ENCODE measurements at places on chromosomes 1 and 21. TPM values are rescaled to one million over a fixed set of nuclear protein-coding genes. Genes with fewer than 3 reads are reported as not detected.

DNA sequence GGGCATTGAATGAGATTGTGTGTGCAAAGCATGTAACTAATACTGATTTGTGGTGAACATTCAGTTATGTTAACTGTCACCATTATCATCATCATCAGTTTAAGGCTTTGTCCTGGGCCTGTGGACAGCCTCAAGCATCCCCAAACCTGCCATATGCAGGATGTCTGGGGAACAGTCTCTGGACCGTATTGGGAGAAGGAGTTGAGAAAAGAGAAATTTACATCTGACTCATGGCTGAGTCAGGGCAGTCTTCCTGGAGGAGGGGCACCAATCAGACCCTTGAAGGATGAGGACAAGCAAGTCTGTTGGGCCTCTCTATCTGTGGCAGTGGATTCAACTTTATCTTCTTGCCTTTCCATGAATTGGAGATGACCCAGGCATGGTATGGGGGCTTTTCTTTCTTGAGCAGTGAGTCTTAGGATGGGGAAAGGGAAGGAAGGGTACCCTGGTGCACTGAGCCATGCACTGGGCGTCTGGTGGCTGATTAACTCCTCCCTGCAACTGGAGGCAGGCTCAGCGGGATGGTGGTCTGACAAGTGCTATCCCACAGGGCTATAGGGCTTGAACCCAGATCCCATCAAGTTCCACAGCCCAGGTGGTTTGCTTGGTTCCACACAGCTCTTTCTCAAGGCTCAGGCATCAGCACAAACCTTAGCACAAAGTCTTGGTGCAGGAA lies 2.9 kb downstream of the PADI3 start:
- no peak for DNase-seq

DNA sequence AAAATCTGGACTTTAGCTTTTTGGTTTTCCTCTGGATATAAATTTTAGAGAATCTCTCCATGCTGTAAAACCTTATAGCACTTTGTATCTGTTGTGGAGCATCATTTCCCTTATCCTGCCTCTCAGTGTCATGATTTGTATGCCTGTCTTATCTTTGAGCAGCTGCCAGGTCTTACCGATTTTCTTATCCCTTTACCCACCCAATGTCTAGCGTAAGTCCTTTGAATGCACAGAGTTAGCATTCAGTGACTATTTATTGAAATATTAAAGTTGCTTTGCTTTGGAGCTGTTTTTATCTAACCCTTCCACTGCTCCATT lies 37.3 kb downstream of the CDC7 start:
- DNase-seq = no peak

DNA sequence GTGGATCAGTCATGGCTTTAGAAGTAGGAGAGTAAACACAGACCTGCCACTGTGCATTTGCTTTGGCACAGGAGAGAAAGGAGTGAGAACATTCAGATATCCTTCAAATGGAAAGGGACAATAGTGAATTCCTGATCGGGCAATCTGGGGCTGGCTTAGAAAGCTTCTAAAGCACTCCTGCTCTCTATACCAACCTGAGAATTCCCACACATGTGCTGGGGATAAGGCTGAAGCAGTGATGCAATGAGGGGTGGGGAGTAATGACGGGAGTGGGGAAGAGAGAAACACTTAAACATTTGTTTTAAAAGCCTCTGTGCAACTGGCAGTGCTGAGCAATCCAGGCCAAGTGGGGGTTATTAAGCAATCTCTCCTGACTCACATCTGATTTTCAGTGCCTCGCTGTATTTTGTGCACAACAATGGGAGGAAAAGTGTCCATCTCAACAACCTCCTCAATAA lies 108.8 kb downstream of the KIAA0319L start:
- DNase-seq = no peak

DNA sequence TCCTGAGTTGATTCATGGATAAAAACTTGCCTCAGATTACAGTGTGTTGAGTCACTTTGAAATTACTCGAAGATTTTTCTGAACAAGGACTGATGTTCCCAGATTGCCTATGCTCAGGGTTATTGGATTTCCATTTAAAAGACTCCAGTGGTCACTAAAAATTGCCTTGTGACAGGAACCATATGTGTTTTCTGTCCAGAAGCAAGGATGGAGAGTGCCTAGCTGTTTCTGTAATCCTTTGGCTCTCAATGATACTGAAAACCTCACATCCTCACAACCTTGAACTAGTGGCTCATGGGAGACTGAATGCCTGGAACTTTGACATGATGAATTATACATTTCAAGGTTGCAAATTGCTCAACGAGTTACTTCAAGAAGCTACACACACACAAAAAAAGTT lies 1271.8 kb downstream of the BRINP3 start:
- no peak for DNase-seq

DNA sequence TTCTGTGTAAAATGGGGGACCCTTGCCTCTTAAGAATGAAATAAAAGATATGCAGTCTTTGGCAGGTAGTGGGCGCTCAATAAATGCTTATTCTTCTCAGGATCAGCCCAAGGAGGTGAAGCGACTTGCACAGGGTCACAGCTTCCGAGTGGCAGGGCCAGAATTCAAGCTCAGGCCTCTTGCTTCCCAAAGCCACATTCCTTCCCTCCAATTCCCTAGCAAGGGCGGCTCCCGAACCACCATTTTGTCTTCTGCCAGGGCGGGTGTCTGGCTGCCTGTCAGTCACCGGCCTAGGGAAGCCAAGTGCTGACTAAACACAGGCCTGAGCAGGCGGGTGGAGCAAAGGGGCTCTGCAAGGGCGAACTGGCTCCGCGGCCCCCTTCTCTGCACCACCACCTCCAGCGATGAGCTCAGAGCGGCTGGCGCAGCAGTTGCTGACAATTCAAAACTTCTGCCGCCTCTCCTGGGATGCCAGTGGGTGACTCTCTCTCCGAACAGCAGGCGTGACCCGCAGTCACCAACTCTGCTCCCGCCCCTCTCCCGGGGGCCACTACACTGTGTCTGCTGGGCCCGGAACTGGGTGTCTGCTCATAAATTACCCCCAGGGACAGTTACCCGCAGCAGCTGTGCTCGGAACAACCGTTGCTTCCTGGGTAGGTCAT lies 10.8 kb downstream of the GPR3 start:
- no peak for DNase-seq

The STUM gene
- total RNA-seq = 0.80 TPM

DNA sequence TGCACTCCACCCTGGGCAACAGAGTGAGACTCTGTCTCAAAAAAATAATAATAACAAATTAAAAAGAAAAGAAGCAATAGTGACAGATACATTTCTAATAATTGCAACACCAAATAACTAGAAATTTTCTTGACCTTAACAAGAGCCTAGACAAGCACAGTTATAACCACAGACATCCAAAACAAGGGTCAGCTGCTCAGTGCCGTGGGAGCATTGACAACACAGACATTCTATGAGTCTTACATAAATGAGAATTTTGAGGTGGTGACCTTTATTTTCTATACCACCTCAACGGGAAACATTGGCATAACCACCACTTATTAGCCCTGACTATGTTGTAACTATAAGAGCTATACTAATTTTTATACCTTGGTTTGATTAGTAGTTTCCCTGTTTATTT lies 156.1 kb downstream of the NR5A2 start:
- no peak for DNase-seq

GRCh38 chr1:65200411-65200810 lies 52.4 kb downstream of the AK4 start:
- no peak for DNase-seq

DNA sequence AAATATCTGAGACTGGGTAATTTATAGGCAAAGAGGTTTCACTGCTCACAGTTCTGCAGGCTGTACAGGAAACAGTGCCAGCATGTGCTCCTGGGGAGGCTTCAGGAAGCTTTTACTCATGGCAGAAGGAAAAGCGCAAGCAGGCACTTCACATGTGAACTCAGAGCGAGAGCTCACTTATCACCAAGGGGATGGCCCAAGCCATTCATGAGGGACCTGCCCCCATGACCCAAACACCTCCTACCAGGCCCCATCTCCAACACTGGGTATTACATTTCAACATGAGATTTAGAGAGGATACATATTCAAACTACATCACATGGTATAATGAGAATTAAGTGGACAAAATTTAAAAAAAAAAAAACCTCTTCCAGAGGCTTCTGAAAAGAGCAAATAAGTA lies 13.7 kb downstream of the WASF2 start:
- DNase-seq = no peak

The CFAP57 gene
- 0.42 TPM for total RNA-seq

GRCh38 chr1:244339073-244339692 lies 112.5 kb downstream of the ADSS2 start:
- no peak for DNase-seq

GRCh38 chr1:58844176-58844575 lies 60.3 kb upstream of the JUN start:
- DNase-seq = no peak

DNA sequence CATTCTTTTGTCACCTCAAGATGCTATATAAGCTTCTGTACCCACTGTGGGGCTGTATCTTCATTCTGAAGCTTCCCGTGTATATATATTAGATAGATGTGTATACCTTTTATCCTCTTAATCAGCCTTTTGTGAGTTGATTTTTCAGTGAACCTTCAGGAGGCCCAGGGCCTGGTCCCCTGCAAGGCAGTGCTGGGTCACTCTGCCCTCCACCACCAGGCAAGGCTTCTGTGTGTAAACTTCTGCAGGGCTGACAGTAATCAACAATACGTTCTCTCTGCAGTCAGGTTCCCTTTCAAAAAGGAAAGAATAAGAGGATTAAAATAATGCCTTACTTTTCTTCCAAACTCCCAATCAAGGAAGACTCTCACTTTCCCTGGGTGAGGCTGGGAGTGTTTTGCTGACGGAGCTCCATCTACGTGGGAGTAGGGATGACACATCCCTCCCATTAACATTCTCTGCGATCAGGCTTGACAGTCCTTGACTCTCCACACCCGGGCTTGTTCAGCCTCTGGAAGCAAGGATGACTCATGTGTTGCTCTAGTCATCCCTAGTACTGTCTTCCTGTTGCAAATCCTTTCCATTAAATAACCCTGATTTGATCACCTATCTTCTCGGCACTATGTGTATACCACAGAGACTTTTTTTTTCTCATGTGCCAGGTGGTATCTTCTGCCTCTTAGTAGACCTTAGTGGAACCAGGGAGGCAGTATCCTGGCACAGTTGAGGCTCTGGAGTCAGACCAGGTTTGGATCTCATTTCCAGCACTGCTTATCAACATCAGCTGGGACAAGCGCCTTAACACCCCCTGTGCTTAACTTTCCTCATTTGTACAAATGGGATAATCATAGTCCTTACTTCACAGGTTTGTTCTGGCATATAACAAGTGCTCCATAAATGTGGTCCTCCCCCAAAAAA lies 70.3 kb upstream of the KCNK1 start:
- no peak for DNase-seq

The DCDC2B gene
- not detected for total RNA-seq

GRCh38 chr1:167263819-167264464 lies 43.3 kb downstream of the POU2F1 start:
- DNase-seq = no peak

DNA sequence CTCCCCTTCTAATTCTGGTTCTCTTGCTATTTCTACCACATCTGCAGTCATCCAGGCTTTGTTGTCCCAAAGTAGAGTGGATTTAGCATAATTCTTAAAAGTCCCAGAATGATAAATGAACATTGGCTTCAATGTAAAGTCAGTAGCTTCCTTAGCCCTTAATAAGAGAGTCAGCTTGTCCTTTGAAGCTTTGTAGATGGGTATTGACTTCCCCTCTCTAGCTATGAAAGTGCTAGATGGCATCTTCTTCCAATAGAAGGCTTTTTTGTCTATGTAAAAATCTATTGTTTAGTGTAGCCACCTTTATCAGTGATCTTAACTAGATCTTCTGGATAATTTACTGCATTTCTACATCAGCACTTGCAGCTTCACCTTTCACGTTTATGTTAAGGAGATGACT lies 181.4 kb upstream of the B3GALT2 start:
- no peak for DNase-seq

DNA sequence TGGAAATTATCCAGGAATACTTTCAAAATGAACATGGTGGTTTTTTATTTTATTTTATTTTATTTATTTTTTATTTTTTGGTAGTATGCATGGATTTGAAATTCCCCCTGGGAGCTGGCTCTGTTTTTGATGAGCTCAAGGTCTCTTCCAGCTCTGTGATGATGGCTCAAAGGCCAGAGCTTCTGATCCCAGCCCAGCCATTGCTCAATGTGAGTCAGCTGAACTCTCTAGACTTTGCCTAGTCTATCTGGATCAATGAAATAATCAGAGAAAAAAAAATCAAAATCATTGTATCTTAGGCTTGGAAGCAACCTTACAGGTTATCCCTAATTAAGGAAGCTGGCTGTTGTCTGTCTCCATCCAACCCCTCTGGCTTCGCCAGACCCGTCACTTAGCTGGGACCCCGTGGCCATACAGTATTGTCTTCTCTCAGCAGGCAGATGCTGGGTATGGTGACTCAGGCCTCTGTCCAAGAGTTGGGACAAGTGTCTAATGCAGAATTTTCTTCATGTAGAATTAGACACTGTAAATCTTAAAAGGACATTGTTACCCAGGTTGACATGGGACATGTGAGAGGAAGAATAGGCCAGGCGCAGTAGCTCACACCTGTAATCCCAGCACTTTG lies 90.2 kb upstream of the LPGAT1 start:
- DNase-seq = no peak

- DNase-seq = no peak
Measured at GRCh38 chr1:56339786-56340465, 239.4 kb downstream of the PLPP3 start.

DNA sequence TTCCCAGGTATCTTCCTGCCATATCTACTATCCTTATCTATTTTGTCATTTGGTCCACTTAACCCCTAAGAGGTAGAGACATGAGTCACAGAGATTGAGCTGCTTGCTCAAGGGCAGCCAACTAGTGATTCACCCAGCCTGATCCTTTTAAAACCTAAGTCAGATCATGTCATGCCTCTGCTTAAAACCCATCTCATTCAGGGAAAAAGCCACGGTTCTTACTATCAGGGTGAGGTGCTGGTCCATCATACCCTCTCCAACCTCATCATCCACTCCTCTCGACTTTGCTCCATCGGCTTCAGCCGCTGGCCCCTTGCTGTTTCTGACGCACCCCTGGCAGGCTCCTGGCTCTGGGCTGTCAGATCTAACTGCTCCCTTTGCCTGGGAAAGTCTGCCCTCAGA lies 14.4 kb upstream of the PPP1R15B start:
- no peak for DNase-seq

DNA sequence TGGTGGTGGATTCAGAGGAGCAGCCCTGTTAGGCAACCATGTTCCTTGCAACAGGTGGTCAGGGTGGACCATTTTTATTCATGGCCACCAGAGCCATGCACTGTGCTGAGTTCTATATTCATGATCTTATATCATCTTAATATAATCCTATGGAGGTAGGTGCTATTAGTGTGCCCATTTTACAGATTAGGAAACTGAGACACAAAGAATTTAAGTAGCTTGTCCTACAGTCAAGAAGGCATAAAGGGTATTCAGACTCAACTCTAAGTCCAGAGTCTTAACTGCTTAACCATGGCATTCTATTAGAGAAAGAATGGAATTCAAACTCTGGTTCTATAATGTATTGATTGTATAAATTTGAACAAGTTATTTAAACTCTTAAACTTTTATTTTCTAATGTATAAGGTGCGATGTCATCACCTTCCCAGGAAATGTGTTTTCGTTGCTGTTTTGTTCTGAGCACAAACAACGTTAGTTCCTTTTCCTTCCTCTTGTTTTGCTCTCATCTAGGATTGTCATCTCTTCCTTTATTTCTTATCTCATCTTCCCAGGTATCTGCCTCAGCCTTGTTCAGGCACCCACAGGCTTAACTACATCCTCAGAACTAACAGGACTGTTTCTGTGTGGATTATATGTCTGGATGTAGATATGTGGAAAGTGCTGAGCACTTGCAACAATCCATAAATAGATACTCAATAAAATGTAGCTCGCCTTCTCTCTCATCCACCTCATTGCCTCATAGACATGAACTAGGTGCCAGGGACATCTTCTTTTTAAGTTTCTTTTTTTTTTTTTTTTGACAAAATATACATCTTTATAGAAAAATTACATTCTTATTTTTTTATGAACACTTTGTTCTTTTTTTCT lies 207.1 kb downstream of the NFIA start:
- no peak for DNase-seq
